ENCODE measurements at places on chromosomes 1 and 21.

GRCh38 chr1:162388083-162388594 lies 6.6 kb downstream of the C1orf226 start:
- DNase-seq, result no peak

GRCh38 chr1:36714301-36714700 lies 231.6 kb upstream of the CSF3R start:
- DNase-seq, result no peak

DNA sequence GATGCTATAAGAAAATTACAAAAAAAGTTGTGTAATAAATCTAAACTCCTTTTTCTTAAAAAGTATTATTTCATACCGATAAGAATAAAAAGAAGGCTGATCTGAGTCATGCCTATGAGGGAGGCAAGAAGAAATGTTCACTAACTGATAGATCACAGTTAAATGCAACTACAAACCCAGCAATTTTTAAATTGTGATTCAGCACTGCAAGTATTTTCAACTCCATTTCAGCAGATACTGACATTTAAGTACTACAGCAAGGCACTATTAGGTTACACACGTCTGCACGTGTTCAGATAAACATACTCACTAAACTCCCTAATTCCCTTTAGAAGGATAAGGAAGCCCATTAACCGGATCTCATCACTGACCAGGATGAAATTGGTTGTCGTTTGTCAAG lies 213.3 kb upstream of the ZRANB2 start:
- no peak for DNase-seq

GRCh38 chr1:210248341-210248740 lies 15.7 kb downstream of the SERTAD4 start:
- no peak for DNase-seq

- DNase-seq, result no peak
Measured at GRCh38 chr1:100266741-100267140, 725 bp downstream of the RTCA start.

DNA sequence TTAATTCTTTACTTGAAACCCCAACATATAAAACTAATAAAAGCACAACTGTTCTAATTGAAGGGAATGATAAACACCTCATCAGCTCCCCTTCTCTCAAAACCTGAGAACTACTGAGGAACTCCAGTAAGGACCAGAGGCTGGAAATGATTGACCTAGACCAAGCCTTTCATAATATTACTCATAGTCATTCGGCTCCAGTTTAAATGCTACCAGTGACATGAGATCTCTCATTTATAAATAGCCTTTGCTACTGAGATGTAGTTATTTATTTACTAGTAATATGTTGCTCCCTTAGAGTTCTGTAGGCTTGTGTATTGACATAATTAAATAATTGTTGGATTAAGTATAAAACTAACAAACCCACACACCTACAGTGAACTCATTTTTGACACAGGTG lies 209.8 kb upstream of the PRMT6 start:
- DNase-seq, result no peak

GRCh38 chr1:175040324-175040879 lies 17.2 kb upstream of the MRPS14 start:
- no peak for DNase-seq

DNA sequence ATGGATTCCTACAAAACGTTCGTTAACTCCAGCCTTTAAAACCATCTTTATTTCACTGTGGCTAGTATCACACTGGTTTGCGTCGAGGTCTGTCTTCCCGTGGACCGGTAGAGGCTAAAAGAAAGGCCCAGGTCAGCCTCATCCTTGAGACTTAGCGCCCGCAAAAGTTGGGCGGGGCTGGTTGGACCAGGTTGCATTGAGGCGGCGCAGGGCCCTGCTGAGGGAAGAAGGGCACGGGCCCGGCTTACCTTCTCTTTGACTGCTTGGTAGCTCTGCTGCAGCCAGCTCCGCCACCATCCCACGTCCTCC lies 455 bp downstream of the BSDC1 start:
- DNase-seq, result no peak

DNA sequence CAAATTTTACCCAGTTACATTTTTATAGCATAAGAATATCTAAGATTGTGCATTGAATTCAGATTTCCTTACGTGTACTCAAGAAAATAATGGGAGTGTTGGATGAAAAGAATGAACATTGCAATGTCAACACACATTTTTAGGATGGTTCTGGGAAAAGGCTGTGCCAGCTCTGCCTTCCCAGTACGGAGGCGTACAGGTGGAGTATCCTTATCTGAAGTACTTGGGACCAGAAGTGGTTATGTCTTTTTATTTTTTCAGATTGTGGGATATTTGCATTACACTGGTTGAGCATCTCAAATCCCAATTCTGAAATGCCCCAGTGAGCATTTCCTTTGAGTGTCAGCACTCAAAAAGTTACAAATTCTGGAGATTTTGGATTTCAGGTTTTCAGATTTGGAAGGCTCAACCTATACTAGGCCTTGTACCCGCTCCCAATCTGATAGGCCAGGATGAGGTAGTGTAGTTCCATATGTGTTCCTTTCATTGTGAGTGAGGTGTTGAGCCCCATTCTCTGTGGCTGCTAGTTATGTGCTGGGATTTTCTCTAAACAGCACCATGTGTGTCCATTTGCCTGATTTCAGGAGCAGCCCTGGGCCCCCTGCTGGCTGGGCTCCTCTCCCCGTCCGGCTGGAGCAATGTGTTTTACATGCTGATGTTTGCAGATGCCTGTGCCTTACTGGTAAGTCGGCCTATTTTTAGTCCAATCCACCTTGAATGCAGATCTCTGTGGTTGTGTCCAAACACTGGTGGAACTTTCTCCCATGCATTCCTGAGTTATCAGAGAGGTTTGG lies 60.8 kb downstream of the SLC37A1 start:
- DNase-seq, result no peak

DNA sequence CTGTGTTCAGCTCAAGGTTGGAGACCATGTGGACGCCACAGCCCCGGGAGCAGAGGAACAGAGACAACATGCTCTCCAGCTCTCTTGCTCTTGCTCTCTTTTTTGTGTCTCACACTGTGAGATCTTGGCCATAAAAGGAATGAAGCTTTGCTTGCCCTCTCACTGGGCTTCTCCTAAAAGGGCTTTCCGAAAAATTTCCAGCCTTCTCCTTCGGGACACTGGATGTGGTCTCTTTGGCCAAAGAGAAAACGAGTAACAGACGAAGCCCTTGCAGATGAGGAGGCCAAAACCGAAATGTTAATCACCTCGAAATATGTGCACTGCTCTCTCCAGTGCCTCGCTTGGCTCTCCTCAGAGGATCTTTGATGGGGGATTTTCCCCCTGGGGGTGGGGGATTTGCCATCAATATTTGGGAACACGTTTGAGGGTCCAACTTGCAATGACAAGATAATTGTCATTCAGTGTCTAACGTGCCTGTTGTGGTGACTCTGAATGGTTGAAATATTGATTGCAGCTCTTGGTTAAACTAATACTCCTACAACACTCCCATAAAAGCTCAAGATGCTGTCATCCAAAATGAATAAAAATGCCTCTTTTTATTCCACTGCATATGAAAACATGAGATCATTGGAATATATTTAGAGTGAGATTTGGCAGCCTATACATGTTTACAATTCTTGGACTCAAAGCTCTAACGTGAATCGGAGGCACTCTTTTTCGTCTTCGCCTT lies 68.6 kb upstream of the ANGPTL1 start:
- no peak for DNase-seq

DNA sequence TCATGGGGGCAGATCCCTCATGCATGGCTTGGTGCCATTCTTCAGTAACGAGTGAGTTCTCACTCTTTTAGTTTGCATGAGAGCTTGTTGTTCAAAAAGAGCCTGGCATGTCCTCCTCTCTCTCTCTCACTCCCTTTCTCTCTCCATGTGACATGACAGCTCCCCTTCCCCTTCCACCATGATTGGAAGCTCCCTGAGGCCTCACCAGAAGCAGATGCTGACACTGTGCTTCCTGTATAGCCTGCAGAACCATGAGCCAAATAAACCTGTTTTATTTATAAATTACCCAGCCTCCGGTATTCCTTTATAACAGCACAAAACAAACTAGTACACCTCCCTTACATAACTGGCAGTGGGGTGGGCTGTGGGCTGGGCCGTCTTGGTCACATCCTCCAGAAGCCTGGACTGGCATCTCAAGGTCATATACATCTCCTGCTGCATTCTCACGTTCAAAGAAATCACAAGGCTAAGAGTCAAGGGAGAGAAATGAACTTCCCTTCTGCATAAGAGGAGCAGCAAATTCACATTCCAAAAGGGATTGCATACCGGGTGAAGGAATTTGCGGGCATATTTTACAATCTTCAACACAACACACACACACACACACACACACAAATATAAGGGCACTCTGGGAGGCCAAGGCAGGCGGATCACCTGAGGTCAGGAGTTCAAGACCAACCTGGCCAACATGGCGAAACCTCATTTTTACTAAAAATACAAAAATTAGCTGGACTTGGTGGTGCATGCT lies 2.3 kb upstream of the CCSAP start:
- no peak for DNase-seq
